Fibroblast of upper back skin (primary cell): ENCODE measurements at places on chromosomes 13 and 19.
A peak's percentile ranks its signal among the peaks of the same experiment; 100 is the strongest.

DNA sequence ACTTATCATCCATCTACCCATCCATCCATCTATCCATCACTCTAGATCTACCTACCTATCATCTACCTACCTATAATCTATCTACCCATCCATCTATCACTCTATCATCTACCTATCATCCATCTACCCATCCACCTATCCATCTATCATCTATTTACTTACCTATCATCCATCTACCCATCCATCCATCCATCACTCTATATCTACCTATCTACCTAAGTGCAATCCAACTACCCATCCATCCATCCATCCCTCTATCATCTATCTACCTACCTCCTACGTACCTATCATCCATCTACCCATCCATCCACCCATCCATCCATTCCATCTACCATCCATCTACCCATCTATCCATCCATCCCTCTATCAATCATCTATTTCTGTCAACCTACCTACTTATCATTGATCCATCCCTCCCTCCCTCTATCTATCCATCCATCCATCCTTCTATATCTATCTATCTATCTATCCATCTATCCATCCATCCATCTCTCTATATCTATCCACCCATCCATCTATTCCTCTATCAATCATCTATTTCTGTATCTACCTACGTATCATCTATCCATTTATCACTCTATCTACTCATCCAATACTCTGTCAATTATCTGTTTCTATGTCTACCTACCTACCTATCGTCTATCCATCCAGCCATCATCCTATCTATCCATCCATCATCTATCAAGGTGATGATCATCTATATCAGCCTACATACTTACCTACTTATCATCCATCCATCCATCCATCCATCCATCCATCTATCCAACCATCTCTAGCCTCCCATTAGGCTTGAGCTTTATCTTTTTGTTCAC, 49.1 kb downstream of the CEBPG start:
- DNase-seq, result no peak

GRCh38 chr13:25971047-25971446, 80.8 kb downstream of the SHISA2 start:
- no peak for DNase-seq

DNA sequence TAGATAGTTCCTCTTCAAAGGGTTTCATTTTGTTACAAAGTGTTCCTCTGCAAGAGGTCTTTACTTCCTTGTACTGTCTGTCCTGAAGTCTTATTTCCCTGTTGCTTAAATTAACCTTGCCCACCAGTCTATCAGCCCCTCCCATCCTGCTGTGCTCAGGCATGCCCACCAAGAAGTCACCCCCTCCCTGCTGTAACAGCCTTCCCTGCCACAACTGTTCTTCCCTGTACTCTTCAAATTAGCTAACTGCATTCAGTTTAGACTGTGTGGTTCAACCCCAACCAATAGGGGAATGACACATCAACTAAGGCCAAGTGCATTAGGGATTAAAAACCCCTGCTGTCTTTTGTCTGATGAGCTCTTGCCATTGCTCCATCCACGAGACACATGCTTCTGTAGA, 34.4 kb upstream of the ZNF562 start:
- no peak for DNase-seq

GRCh38 chr19:17748884-17749638, 2.2 kb upstream of the FCHO1 start:
- DNase-seq, result no peak

DNA sequence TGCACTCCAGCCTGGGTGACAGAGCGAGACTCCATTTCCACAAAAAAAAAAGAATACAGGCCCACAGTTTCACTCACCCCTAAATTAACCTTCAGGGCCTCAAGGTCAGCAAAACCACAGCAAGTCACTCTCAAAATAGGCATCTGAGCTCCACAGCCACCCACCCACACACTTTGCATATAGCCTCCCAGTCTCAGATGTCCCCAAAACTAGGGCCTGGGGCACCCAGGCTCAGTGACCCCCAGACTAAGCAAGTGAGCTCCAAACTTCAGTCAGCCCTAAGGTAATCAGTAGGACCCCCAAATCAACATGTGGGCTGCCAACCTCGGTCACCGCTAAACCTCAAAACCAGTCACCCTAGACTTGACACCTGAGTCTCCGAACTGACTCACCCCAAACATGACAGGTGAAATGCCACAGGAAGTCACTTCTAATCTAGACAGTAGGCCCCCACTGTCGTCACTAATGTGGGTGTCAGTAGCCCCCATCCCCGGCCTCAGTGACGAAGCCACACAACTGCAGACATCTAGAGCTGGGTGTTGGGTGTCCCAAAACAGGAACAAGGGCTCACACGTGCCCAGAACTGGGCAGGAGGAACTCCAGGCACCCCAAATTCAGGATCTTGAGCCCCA, 13.9 kb downstream of the RABAC1 start:
- no peak for DNase-seq

DNA sequence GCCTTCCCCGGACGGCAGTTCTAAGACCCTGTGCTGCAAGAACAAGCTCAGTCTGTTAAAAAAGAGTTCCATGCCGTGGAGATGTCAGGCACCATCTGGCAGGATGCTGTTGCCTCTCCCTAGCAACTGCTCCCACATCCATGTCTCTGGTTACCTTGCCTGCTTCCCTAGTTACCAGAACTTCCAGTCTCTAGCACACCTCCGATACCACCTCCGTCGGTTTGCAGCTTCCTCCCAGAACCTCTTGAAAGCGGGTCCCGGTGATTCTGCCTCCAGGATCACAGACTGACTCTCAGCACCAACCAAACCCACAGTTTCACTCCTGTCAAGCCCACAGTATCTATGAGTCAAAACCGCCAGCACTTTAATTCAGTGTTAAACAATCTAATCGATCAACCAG, 55.4 kb downstream of the KCTD12 start:
- DNase-seq, result no peak

DNA sequence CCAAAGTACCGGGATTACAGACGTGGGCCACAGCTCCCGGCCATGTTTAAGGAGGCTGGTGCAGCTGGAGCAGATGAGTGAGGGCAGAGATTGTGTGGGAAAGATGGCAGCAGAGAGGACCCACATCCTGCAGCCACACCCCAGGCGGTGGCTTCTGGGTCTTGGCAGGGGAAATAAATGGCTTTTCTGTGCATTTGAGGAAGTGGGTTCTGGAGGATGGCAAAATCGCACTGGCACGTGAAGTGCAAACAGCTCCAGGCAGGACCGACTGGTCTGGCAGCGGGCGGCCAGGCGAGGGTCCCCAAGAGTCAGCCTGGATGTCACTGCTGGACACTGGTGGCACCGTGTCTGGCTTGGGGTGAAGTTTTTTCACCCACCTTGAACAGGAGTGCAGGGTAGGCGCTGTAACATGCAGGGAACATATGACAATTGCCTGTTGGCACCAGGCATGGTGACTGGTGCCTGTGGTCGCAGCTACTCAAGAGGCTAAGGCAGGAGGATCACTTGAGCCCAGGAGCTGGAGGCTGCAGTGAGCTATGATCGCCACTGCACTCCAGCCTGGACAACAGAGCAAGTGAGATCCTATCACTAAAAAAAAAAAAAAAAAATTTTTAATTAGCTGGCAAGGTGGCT, 8.4 kb downstream of the B3GNT3 start:
- no peak for DNase-seq

- DNase-seq, result peak; percentile 53
Observed at GRCh38 chr13:45564133-45564776, 51.3 kb downstream of the ERICH6B start.

DNA sequence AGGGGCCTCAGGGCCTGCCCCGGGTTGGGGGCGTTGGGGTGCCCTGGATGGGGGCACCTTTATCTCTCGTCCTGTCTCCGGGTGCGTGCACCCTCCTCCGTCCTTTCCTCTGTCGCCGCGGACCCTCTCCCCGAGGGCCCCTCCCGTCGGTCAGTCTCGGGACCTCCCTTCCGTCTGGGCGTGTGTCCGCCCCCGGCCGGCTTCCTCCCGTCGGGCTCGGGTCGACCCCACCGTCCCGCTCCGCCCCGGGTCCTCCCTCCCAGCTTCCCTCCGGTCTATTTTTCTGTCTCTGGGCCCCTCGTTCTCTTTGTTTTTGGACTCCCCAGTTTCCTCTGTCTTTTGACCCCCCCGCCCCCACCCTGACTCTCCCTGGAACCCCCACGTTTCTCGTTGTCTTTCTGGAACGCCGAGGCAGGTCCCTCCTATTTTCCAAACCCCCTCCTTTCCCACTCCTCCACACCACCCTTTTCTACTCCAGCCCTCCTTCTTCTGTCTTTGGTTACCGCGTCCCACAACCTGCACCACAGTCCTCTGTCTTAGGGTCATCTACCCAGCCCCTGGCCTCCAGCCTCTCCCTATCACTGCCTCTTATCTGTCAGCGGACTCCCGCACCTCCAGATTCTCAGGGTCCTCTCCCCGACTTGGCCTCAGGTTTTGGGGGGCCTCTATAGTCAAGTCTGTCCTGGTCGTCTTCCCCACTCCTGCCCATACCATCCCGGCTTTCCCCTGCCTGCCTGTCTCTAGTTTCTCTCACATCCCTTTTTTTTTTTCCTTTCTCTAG, 757 bp downstream of the EGLN2 start:
- no peak for DNase-seq

GRCh38 chr13:41188584-41188983, 5.8 kb downstream of the KBTBD7 start:
- peak; percentile 5 for DNase-seq

DNA sequence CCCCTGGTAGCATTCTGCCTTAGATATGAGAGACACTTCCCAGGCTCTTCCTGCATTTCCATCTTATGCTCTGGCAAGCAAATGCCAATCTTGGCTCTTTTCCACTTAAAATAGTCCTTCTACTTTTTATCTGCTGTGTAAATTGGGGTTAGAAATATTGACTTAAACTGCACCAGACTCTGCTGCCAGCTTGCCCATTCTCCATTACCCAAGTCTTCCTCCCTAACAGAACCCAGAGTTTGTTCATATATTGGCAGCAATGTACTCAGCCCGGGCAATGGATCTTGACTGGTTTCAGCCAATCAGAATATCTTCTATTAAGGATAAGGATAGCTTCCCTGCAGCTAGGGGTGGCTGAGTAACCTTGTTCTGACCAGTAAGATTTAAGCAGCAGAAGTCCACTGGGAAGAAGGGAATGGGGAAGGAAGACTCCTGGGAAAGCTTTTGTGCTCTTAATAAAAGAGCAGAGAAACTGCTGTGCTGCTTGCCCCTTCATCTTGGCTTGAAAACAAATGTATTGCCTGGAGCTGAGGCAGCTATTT, 177.1 kb downstream of the KCNRG start:
- DNase-seq, result no peak

DNA sequence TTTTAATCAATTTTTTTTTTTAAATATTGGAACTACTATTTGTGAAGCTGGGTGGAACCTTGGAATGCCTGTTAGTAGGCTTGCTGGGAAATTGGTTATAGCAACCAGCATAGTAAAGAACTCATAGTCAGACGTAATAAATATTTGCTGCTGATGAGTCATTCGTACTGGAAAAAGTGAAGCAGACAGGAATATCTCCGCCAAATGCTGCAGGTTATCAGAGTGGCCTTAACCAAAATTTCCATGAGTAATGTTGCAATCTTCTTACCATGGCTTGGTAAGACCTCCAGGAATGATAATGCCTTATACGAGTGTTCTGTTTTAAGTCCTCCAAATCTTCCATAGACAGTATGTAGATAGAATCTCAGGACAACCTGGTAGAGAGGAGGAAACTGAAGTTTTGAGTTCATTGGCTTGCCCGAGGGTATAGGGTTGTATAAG, 34.2 kb downstream of the MBNL2 start:
- DNase-seq, result peak; percentile 97

- DNase-seq, result no peak
Observed at GRCh38 chr13:84784443-84785153, 902.3 kb upstream of the SLITRK1 start.

GRCh38 chr19:29118389-29118788, 94.6 kb downstream of the UQCRFS1 start:
- DNase-seq, result no peak
